Astrocyte of the hippocampus (primary cell): ENCODE measurements at places on chromosomes 3 and 15.

DNA sequence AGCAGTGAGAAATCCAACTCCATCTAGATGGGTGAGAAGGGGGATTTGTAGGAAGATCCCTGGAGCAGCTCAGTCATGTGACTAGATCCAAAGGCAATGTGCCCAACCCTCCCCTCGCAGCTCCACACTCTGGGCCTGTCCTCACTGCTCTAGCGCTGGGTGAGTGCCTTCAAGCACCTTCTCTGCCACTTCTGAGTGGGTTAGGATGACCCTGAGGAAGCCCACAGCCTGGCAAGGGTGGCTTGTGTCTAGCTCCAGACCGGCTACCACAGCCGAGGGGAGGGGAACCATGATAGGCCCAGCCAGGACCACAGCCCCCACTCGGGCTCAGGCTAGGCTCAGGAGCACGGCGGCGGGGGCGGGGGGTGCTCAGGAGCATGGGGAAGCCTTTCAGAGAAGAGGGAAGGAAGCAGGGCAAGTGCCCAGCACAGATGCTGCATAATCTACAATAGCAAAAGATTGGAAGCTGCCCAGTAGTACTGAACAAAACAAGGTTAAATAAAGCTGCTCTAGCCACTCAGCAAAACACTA lies 1.7 kb downstream of the SPATA12 start:
- DNase-seq: peak; percentile 42

DNA sequence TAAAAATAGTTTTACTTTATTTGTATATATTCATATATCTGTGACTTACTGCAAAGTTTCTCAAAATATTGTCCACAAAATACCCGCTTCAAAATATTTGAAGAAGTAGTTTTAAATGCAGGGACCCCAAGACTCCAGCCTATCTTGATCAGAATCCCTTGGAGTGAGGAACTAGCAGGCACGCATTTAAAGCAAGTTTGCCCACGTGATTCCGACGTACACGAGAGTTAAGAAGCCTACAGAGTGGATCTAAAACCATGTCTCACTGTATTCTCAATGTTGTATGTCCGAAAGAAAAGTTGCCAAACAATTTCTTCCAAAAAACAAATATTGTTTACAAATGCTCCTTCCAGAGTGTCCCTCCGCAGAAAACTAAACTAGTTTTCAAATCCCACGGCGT lies 1.7 kb downstream of the GABRB3 start:
- DNase-seq: no peak

GRCh38 chr3:17320266-17320665 lies 422.2 kb downstream of the TBC1D5 start:
- DNase-seq: no peak

- DNase-seq: no peak
Observed at GRCh38 chr3:42707620-42708355, 5.2 kb upstream of the HHATL start.

GRCh38 chr3:164351131-164351530 lies 727.2 kb downstream of the SI start:
- DNase-seq: peak; percentile 3

DNA sequence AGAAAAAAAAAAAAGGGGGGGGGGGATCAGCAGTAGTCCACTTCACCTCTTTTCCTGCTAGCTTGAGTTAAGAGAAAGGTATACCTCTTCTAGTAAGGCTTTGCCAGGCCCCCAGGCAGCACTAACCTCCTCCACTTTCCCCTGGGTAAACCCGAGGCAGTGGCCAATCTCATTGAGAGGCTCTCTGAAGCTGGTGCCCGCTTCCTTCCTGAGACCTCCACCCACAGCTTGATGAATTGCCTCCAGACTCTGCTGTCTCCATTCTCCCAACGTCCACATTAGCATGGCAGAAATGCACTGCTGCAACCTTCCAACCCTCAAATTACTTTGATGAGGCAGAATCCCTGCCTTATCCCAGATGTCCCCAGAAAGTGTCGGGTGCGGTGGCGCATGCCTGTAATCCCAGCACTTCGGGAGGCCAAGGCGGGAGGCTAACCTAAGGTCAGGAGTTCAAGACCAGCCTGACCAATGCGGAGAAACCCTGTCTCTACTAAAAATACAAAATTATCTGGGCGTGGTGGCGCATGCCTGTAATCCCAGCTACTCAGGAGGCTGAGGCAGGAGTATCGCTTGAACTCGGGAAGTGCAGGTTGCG lies 15.3 kb downstream of the RLBP1 start:
- DNase-seq: no peak

GRCh38 chr3:48612309-48612708 lies 2.9 kb upstream of the UQCRC1 start:
- DNase-seq: no peak

- no peak for DNase-seq
Observed at GRCh38 chr15:79372428-79372827, 59.7 kb upstream of the MINAR1 start.

DNA sequence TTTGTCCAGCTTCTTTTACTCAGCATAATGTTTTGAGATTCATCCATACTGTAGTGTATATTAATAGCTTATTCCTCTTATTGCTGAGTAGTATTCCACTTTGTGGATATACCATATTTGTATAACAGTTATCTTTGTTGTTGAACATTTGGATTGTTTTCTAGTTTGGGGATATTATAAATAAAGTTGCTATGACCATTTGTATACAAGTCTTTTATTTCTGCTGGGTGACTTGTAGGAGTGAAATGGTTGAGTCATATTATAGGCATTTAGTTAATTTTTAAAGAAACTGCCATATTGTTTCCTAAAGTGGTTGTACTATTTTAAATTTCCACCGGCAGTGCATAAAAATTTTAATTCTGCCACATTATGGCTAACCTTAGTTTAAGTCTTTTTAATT lies 53.4 kb downstream of the RPL39L start:
- no peak for DNase-seq

DNA sequence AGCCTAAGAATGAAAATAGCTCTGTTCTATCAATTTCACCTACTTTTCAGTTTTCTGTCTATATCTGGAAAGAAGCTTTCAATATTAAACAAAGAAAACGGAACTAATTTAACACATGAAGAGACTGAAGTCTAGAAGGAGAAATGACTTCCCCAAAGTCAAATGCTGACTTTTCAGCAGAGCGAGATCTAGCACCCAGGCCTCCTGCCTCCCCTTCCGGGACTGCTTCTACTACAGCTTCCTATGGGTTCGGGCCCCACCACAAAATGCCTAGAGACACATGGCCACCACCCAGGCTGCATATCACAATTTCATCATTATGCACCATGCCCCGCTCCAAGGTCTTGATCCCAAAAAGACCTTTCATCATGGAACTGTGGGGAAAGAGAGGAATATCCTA lies 104.5 kb downstream of the SST start:
- DNase-seq: no peak

GRCh38 chr3:3015185-3016089 lies 94.7 kb downstream of the IL5RA start:
- peak; percentile 62 for DNase-seq

DNA sequence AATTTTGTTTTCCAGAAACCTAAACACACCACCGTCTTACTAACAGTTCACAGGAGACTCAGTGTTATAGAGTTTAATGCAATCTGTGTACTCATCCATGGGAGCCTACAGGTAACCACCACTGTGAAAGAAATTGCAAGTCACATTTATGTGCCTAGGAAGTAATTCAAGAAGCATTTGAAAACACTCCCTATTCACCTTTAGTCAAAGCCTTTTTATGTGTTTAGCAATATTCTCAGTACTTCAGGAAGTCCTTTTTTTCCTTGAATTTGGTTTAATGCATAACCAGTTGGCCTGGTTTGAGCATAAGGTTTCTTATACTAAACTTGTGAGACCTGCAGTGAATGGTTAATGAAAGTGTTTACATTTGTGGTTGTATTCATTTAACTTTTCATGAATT lies 346.1 kb downstream of the CHST2 start:
- DNase-seq: no peak

DNA sequence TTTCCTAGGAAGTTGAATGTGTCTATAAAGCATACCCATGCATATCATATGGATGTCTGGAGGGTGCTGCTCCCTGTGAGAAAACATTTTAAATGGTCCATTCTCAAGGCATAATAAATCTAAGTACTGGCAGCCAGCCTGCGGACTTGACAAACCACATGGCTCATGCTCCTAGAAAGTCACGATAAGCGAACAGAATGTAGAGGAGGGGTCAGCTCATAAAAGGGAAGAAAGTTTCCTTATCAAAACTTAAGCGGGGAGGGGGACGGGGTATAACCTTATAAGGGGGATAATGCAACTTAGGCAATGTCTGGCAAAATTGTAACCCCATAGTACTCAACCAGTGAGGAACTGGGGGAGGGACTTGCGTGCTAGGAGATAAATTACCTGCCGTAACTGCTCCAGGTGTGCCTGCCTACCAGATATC lies 159.8 kb upstream of the LMCD1 start:
- DNase-seq: no peak

DNA sequence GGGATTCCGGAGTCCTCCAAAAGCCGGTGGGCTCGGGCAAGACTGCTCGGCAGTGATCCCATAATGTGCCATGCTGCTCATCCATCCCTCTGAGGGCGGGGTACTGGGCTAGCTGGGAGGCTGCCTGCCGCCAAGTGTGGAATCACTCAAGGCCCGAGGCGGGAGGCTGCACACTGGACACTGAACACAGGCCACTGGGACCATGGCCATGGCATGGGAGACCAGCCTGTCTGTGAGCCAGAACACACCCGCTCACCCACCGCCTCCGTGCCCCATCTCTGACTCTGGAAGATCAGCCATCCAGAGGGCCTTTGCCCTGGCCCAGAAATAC lies 1.4 kb downstream of the C3orf22 start:
- no peak for DNase-seq

- DNase-seq: no peak
Observed at GRCh38 chr3:68173012-68173634, 518.7 kb upstream of the SUCLG2 start.

DNA sequence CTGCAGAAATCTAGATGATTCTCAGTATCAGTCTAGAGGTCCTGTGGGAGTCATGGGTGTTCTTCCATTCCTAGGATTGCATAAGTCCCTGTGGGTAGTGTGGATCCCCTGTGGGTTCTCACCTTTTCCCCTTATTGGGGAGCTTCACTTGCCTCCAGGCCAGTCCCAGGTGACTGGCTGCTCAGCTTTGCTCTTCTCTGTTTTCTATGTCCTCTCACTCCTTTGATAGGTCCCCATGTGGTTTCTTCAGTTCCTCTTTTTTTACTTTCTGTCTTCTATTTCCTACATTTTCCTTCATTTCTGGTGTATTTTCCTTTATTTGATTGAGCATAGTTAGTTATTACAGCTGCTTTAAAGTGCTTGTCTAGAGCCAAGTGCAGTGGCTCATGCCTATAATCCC lies 10.9 kb downstream of the TEX55 start:
- DNase-seq: no peak

DNA sequence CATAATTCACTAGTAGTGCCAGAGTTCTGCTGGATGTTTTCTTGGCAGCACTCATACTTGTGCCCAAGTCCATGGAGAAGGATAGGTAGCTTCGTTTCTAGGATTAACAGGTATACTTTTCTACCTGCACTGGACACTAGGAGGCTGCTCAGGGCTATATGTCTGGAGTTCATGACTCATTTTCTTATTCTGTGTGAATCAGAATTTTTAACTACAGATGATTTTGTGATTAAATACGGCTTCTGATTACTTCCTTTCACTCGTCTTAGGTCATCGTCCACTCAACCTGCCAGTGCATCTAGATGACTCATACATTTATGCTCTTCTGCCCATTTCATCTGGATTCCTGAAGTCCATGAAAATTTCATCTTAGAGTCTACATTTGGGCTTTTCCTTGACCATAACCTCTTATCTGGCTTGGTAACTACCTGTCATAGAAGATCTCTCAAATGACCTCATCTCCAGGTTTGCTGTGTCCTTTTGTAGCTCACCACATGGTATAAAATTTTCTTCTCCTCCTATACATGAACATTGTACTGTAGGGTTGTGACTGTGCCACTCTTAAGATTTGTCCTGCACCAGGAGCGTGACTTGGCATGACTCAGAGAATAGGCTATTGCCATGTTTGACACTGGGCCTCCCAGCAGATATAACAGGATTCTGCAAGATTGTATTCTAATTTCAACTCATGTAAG lies 66.7 kb upstream of the GCSAM start:
- DNase-seq: peak; percentile 4

GRCh38 chr3:148833223-148833622 lies 5.6 kb downstream of the CPB1 start:
- DNase-seq: peak; percentile 5

DNA sequence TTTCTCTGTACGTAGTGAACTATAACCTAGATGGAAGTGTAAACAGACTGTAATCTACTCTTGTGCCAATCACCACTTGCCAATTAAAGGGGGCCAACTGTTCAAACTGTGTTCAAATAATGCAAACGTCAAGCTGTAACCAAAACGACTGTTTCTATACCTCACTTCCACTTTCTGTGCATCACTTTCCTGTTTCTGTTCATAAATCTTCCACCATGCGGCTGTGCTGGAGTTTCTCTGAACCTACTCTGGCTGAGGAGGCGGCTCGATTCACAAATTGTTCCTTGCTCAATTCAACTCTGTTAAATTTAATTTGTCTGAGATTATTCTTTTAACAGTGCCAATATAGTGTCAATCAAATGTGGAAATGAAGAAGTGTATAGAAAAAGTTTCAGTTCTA lies 206.7 kb upstream of the TBC1D5 start:
- DNase-seq: no peak

DNA sequence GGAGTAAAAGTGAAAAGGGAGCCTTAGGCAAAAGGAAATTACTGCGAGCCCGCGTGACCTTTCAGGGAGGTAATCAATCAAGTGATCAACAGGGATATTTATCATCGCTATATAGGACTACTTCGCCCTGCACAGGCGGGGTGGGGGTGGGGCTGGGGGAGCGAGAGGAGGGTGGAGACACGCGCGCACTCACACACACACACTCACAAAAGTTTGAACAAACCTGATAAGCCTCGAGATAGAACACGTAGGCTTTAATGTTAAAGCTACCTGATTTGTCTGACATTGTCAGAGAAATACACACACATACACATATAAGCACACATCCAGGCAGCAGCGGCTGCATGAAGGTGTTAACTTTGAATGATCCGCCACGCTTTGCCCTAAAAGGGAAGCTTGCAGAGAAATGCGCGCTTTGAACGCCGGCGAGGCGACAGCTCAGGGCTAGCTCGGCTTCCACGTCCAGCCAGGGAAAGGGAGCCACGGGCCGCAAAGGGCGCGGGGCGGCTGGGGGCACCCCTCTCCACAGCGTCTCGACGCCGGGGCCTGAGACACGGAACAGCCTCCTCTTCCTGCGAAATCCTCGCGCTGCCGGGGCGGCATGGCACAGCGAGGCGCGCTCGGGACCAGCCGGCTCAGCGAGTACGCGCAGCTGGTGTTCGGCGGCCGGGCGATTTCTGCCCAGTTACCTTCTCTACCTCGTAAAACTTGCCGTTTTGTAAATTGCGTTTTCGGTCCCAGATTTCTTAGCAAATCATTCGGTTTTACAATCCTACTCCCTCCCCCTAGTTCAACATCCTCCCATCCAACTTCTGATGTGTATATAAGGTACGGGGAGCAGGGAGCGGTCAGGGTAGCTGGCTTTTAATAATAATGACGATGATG lies 4.8 kb upstream of the MECOM start:
- peak; percentile 62 for DNase-seq
